ENCODE measurements at places on chromosomes 12 and 14. TPM values are rescaled to one million over a fixed set of nuclear protein-coding genes. Genes with fewer than 3 reads are reported as not detected.

Gene CBLN3
- total RNA-seq = 0.77 TPM

Gene PPFIBP1
- total RNA-seq = 26.0 TPM

Gene PDZRN4
- not detected for total RNA-seq

Gene POTEG
- total RNA-seq = not detected

Gene CCDC175
- total RNA-seq = not detected

Gene PLXNC1
- total RNA-seq = 0.06 TPM

Gene AICDA
- 0.07 TPM for total RNA-seq

Gene OTOGL
- total RNA-seq = not detected

Gene ZFHX2
- 0.76 TPM for total RNA-seq

Gene SERPINA12
- not detected for total RNA-seq

Gene CORO1C
- 181 TPM for total RNA-seq

Gene UNC119B
- 23.8 TPM for total RNA-seq

Gene CLEC4D
- total RNA-seq = not detected

Gene P2RX2
- total RNA-seq = not detected

Gene FBXO34
- 11.0 TPM for total RNA-seq

Gene NELL2
- total RNA-seq = 0.11 TPM

Gene PTPRO
- 0.12 TPM for total RNA-seq

Gene COL2A1
- total RNA-seq = not detected

Gene ABCC9
- total RNA-seq = 0.08 TPM

Gene CSRP2
- 20.7 TPM for total RNA-seq

Gene INHBC
- not detected for total RNA-seq

Gene HOXC5
- 0.82 TPM for total RNA-seq

Gene PLEKHA5
- 7.3 TPM for total RNA-seq

Gene RNASE1
- not detected for total RNA-seq

Gene AQP6
- not detected for total RNA-seq

Gene ZBTB42
- total RNA-seq = 3.0 TPM

Gene ART4
- not detected for total RNA-seq

Gene GDF3
- total RNA-seq = not detected

Gene IL31
- total RNA-seq = not detected

Gene EXOC3L4
- total RNA-seq = 1.4 TPM

Gene RERGL
- not detected for total RNA-seq

Gene TDP1
- total RNA-seq = 14.1 TPM

Gene KRT73
- not detected for total RNA-seq

Gene MYF5
- total RNA-seq = not detected

Gene VRTN
- total RNA-seq = not detected

Gene KLRF1
- total RNA-seq = not detected

Gene TIMELESS
- total RNA-seq = 38.8 TPM

Gene C12orf43
- 24.0 TPM for total RNA-seq

Gene LMNTD1
- not detected for total RNA-seq

Gene KCNA1
- total RNA-seq = not detected

Gene FAM181A
- not detected for total RNA-seq

Gene APOF
- total RNA-seq = not detected

Gene MIP
- total RNA-seq = 0.24 TPM

Gene NPFF
- not detected for total RNA-seq

Gene FOXG1
- total RNA-seq = 0.15 TPM

Gene CFAP251
- total RNA-seq = 0.96 TPM

Measured in A549 treated with Mapracorat at 1 μM for 4 hours (cell line).